ENCODE measurements at places on chromosomes 12 and 14. TPM values are rescaled to one million over a fixed set of nuclear protein-coding genes. Genes with fewer than 3 reads are reported as not detected.
A peak's percentile ranks its signal among the peaks of the same experiment; 100 is the strongest.

DNA sequence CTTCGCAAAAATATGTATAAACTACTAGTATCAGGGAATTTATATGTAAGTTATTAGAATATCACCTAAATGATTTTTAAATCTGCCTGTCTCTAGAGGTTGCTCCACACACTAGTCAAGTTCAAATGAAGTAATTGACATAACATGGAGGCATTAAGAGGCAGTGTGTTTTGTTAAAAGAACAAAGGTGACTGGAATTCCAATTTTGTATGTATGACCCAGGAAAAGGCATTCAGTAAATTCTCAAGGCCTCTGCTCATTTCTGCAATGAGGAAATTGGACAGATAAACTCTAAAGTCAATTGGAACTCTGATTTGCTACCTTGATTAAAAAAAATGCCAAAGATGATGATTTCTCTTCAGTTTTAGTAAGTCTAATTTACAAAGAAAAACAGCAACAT is 117.1 kb downstream of the NAV3 start:
- H3K27ac ChIP-seq, result no peak overlapping the region
- H3K27me3 ChIP-seq, result no peaks in the 10 kb centered on the region
- H3K4me3 ChIP-seq, result no peak overlapping the region
- H3K36me3 ChIP-seq, result no peaks in the 10 kb centered on the region
- DNase-seq, result no peak
- H3K4me1 ChIP-seq, result no peaks in the 10 kb centered on the region

DNA sequence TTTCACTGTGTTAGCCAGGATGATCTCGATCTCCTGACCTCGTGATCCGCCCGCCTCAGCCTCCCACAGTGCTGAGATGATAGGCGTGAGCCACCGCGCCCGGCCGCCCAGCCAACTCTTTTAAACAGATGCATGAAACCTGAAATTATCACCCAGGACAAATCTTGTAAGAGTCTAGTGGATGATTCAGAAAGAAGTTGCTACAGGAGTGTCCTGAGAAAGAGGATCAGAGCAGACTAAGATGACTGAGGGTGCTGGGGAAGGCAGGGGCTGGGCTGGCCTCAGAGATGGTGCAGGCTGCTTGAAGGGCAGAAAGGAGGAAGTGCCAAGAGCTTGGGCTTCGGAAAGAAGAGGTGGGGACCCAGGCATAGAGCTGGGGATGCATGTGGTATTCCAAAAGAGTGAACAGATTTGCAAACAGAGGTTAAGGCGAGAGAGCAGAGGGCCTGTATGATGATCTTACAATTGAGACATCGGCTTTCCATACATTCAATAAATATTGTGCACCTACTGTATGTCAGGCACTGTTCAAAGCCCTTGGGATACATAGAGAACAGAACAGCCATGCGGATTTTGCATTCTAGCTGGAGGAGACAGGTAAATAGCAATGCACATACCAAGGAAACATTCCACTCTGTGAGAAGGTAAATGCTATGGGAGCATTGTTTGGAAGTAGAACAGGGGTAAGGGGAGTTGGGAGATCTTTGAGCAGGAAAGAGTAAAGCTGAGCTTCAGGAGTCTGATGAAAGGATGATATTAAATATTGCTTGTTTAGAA is 7.4 kb upstream of the CD9 start:
- no peaks in the 10 kb centered on the region for H3K27me3 ChIP-seq
- H3K4me1 ChIP-seq, result no peaks in the 10 kb centered on the region
- peak; percentile 68 for DNase-seq
- no peak overlapping the region for H3K4me3 ChIP-seq

- H3K4me3 ChIP-seq, result no peak overlapping the region
- H3K27ac ChIP-seq, result no peak overlapping the region
- no peaks in the 10 kb centered on the region for H3K36me3 ChIP-seq
- DNase-seq, result no peak
- H3K27me3 ChIP-seq, result no peaks in the 10 kb centered on the region
Observed at GRCh38 chr12:49014547-49014946, 4.0 kb downstream of the PRKAG1 start.

DNA sequence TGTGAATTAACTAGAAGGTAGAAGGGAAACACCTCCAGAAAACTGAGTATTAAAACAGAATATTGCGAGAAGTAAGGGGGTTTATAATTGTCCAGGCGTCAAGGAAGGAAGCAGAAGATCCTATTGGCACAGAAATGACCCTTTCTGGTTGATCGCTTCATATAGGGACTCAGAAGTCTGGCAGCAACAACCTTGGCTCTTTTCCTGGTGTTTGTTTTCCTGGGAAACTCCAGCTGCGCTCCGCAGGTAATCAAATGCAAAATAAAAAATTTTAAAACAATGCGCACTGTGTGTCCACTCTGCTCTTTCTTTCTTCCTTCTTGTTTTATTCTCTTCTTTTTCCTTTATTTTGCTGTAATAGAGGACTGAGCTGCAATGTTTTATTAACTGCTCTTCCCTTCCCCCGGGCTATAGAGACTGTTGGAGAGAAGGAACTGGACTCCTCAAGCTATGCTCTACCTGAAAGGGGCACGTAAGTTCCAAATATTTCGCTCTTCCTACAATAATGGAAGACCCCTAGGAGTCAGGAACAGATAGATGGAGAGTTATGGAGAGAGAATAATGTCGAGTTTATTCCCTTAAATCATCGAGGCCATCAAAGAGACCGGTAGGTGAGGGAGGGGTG is 737 bp downstream of the SPX start:
- H3K36me3 ChIP-seq, result no peaks in the 10 kb centered on the region
- H3K27ac ChIP-seq, result no peak overlapping the region
- DNase-seq, result no peak
- H3K4me1 ChIP-seq, result no peaks in the 10 kb centered on the region

- peak; percentile 75 for DNase-seq
- H3K36me3 ChIP-seq, result no peaks in the 10 kb centered on the region
Observed at GRCh38 chr12:49866859-49867569, 24.1 kb upstream of the BCDIN3D start.

DNA sequence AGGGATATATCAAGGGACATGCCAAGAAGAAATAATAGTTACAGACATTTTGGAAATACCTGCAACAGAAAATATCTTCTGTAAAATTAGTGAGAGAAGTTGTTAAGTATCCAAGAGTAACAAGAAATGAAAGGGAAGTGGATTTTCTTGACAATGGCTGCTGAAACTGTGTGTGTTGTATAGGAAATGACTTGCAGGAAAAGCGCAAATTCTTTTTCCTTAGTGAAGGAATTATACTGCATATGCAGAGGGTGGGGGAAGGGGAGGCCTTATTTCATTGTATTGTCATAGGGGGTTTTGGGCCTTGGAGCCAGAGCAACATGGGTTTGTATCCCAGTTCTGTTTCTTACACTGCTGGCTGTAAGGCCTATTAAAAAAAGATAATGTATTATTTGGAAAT is 84.4 kb upstream of the DDHD1 start:
- no peaks in the 10 kb centered on the region for H3K4me1 ChIP-seq
- no peaks in the 10 kb centered on the region for H3K36me3 ChIP-seq
- DNase-seq, result no peak

DNA sequence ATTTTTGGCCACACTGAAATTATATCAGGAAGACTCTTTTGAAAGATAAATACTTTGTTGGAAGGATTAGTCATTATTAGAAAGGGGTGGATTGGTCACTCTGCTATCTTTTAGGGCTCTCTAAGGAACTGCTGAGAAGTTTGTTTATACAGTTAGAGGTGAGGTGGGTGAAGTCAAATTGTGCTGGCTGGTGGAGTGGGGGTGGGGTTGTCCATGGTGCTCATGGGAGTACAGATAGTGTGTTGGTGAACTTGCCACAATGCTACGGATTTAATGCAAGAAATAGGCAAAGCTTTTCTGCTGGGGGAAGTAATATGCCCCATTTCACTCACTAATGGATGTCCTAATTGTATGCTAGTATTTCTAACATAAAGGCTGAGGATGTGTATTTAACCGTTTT is 35.8 kb downstream of the SUSD6 start:
- DNase-seq, result no peak
- no peaks in the 10 kb centered on the region for H3K27me3 ChIP-seq
- H3K4me3 ChIP-seq, result no peak overlapping the region

- H3K4me1 ChIP-seq, result no peaks in the 10 kb centered on the region
- H3K27me3 ChIP-seq, result no peaks in the 10 kb centered on the region
Observed at GRCh38 chr14:103259801-103260628, 74.0 kb upstream of the EIF5 start.

DNA sequence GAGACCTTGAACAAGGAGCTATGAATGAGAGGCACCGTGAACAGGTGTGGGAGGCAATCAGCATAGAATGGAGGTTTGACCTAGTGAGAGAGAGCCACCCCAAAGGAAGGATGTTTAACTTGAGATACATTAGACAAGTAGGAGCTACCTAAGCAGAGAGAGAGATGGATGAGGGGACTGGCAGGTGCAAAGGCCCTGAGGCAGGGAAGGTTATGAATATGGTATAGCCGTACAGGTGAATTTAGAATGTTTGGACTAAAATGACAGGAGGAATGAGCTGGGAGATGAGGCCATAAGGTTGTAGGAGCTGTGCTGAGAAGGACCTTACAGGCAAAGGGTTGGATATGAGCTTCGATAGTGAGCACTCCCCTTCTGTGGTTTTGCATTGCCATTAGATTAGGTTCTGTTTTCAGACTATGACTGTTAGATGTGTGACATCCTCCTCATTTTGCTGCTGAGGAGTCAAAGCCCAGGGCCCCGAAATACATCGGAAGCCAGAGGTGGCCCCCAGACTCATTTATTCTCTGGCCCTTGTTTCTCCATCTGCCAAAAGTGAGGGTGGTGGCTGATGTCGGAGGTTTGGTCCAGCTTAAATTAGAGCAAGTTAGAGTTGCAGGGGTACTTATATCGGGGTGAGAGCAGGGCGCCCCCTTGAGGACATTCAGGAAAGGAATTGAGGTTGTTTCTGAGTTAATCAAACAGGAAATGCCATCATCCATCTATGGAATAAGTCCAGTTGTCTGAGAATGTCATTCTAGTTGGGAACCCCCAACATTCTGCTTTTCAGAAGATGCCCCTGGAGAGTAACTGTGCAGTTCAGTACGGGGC is 29.4 kb downstream of the SLC24A4 start:
- no peak overlapping the region for H3K27ac ChIP-seq
- no peaks in the 10 kb centered on the region for H3K4me1 ChIP-seq
- no peaks in the 10 kb centered on the region for H3K27me3 ChIP-seq
- no peak overlapping the region for H3K4me3 ChIP-seq
- DNase-seq, result no peak

- DNase-seq, result peak; percentile 82
- no peaks in the 10 kb centered on the region for H3K36me3 ChIP-seq
- H3K27me3 ChIP-seq, result no peaks in the 10 kb centered on the region
- H3K27ac ChIP-seq, result no peak within 1 kb of the TSS
- no peaks in the 10 kb centered on the region for H3K4me1 ChIP-seq
- peak within 1 kb of the TSS; percentile 12 for H3K4me3 ChIP-seq
Observed at GRCh38 chr12:16347391-16348298, at the start of gene MGST1. Gene MGST1, plus strand, starts transcription at chr12:16347645. Its CDS starts 6,608 bp downstream, at chr12:16354253.

- H3K27ac ChIP-seq, result no peak overlapping the region
- no peaks in the 10 kb centered on the region for H3K36me3 ChIP-seq
- H3K4me1 ChIP-seq, result no peaks in the 10 kb centered on the region
- no peak overlapping the region for H3K4me3 ChIP-seq
- no peaks in the 10 kb centered on the region for H3K27me3 ChIP-seq
Observed at GRCh38 chr12:120642826-120643225, 2.4 kb downstream of the CABP1 start.

DNA sequence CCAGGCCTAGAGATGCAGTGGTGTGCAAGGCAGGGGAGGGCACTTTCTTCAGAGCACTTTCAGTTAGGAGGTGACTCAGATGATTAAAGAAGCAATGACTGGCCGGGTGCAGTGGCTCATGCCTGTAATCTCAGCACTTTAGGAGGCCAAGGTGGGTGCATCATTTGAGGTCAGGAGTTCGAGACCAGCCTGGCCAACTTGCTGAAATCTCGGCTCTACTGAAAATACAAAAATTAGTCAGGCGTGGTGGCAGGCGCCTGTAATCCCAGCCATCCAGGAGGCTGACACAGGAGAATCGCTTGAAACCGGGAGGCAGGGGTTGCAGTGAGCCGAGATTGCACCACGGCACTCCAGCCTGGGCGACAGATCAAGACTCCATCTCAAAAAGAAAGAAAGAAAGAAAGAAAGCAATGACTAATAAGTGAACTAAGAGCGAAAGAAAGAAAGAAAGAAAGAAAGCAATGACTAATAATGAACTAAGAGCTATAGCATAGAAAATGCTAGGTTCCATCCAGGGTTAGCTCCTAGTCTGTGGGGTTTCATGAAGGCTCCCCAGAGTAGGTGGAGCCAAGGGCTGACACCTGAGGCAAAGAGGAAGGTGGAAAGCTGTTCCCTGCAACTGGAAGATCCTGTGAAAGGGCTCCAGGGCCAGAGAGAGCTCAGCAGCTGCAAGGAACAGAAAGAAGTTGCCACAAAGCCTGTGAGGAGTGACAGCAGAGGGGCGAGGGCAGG is 334.5 kb downstream of the CACNA1C start:
- DNase-seq, result no peak
- no peaks in the 10 kb centered on the region for H3K36me3 ChIP-seq
- H3K27me3 ChIP-seq, result no peaks in the 10 kb centered on the region
- H3K27ac ChIP-seq, result no peak overlapping the region
- peaks cover 2% of the 10 kb centered on the region for H3K4me1 ChIP-seq

- no peaks in the 10 kb centered on the region for H3K27me3 ChIP-seq
- peak within 1 kb of the TSS; percentile 1 for H3K4me3 ChIP-seq
- H3K36me3 ChIP-seq, result no peaks in the 10 kb centered on the region
- no peak for DNase-seq
- peaks cover 5% of the 10 kb centered on the region for H3K4me1 ChIP-seq
Observed at GRCh38 chr12:77830583-77831351, at the start of gene NAV3. Gene NAV3, plus strand, starts transcription at chr12:77830894. Its CDS starts 568 bp downstream, at chr12:77831462.

DNA sequence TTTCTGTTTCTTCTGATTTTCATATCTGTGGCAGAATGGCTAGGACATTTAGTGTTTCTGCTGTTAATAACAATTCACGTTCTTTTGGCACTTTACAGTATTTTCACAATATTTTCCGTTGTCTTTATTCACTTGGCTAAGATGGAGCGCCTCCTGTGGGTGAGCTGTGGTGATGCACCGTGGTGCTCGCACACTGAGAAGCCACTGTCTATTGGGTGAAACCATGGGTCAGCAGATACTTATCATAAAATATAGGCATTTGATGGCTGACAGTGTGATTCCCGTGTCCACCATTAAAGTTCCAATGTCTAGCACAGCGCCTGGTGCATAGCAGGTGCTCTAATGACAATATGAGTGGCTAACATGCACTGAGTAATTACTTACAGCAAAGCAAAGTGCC is 141.8 kb downstream of the VRK1 start:
- no peaks in the 10 kb centered on the region for H3K4me1 ChIP-seq
- no peak overlapping the region for H3K27ac ChIP-seq

GRCh38 chr12:57548488-57548887 is 1.4 kb upstream of the KIF5A start:
- H3K27ac ChIP-seq, result no peak overlapping the region
- no peak for DNase-seq
- H3K4me1 ChIP-seq, result no peaks in the 10 kb centered on the region
- H3K4me3 ChIP-seq, result no peak overlapping the region
- no peaks in the 10 kb centered on the region for H3K36me3 ChIP-seq

GRCh38 chr12:66467932-66468331 is 165.6 kb downstream of the HELB start:
- H3K4me1 ChIP-seq, result no peaks in the 10 kb centered on the region
- H3K36me3 ChIP-seq, result no peaks in the 10 kb centered on the region
- no peak overlapping the region for H3K27ac ChIP-seq
- H3K4me3 ChIP-seq, result no peak overlapping the region
- H3K27me3 ChIP-seq, result no peaks in the 10 kb centered on the region
- DNase-seq, result no peak

KRT82 gene
- not detected for total RNA-seq

RNASE1 gene
- total RNA-seq, result 499 TPM

TBC1D30 gene
- 4.1 TPM for total RNA-seq

PTPN21 gene
- 45.8 TPM for total RNA-seq

CHST11 gene
- 27.2 TPM for total RNA-seq

C1RL gene
- 139 TPM for total RNA-seq

ERP29 gene
- total RNA-seq, result 41.5 TPM

TNFRSF1A gene
- total RNA-seq, result 190 TPM

AQP6 gene
- 0.39 TPM for total RNA-seq

LUM gene
- 118 TPM for total RNA-seq

LIN7A gene
- 5.8 TPM for total RNA-seq

E2F7 gene
- total RNA-seq, result 0.30 TPM

CEBPE gene
- 0.29 TPM for total RNA-seq

Data from aorta (tissue), 5 donors.